Spinal cord (tissue), 10 donors: ENCODE measurements at places on chromosomes 7 and 10. TPM values are rescaled to one million over a fixed set of nuclear protein-coding genes. Genes with fewer than 3 reads are reported as not detected.

DNA sequence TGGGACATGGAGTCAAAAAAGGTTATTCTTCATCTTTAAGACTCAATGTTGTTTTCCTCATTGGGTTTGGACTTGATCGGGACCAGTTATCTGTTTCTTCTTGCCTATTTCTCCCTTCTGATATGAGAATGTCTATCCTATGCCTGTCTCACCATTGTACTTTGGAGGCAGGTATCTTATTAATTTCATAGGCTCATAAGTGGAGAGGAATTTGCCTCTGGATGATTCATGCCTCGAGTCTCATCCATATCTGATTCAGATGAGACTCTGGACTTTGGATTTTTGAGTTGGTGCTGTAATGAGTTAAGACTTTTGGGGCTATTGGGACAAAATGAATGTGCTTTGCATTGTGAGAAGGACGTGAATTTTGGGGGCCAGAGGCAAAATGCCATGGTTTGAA lies 36.2 kb upstream of the CCDC7 start:
- DNase-seq = no peak

GRCh38 chr10:75358835-75359421 lies 42.6 kb downstream of the ZNF503 start:
- no peak for DNase-seq

DNA sequence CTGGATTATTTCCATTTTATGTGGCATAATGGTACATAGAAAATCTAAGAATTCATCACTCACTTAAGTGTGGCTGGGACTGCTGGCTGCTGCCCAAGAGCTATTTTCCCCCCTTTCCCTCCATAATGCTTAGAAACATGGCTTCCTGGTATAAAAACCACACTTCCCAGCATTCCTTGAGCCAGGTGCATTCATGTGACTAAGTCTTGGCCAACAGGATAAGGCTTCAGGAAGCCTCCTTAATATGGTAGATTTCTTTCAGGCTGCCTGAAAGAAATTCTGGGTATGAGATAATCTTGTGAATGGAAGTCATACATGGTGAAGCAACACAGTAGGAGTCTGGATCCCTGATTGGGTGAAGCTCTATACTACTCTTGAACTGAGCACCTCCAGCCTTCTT lies 178.0 kb downstream of the JAZF1 start:
- DNase-seq = no peak

DNA sequence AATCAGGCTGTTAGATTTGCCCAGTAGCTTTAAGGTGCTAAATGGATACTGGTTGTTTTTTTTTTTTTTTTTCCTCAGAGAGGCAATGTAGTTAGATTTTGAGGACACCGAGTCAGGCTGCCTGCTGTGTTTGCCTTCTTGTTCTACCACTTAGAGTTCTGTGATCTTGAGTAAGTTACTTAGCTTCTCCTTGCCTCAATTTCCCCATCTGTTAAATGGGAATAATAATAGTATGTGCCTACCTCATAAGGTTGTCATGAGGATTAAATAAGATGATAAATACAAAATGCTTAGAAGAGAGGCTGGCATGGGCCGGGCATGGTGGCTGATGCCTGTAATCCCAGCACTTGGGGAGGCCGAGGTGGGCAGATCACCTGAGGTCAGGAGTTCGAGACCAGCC lies 14.6 kb downstream of the MORN4 start:
- DNase-seq = no peak

- DNase-seq = no peak
Observed at GRCh38 chr10:26960308-26960707, 99.5 kb upstream of the ABI1 start.

- peak; percentile 29 for DNase-seq
Observed at GRCh38 chr10:71134732-71135211, 77.6 kb upstream of the UNC5B start.

DNA sequence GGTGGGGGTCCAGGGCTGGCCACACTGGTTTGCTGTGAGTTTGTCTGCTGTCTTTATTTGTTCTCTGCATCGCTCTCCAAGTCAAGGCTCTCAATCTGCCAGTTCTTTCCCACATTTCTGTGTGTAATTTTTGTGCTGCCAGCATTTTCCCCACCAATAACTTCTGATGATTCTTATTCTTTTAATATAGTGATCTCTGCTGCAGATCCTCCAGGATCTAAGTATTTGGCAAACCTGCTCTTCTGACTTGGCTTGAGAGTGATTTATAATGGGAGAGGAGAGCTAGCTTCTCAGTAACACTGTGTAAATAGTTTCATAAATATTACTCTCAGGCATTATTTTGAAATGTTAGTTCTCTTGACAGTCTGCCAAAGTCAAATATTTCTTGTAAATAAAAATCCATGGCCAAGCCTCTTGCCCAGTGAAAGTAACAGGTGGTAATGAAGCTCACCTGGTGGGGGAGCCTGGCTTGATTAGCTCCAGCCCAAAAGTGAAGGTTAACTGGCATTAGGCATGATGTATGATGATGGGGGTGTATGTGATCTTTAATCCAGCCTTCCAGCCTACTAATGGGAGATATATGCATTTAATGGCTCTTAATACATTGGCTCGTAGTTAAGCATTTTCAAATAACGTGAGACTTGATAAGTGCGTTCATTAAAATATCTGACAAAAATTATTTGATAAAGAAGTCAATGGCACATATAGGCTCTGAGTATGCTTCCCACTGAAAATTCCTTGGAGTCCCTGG lies 1055.9 kb downstream of the KCNMA1 start:
- no peak for DNase-seq

- no peak for DNase-seq
Observed at GRCh38 chr10:102735065-102735562, 8.6 kb upstream of the WBP1L start.

DNA sequence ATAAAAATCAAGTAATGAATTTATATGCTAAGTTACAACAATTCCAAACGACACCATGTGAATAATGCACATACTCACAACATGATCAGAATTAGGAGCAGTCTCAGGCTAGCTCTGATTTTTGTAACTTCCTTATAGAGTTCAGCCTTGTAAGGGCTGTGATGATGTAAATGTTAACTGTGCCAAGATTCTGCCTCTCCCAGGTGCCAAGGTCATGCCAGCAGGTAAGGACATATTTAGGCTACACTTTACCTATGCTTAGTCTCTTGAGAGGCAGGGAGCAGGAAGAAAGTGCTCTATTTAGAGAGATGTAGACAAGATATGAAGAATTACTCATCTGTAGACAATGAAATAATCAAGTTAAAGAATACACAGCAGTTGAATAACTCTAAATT lies 53.6 kb upstream of the AGR3 start:
- DNase-seq = no peak

GRCh38 chr7:124084024-124084423 lies 51.2 kb upstream of the TMEM229A start:
- no peak for DNase-seq

DNA sequence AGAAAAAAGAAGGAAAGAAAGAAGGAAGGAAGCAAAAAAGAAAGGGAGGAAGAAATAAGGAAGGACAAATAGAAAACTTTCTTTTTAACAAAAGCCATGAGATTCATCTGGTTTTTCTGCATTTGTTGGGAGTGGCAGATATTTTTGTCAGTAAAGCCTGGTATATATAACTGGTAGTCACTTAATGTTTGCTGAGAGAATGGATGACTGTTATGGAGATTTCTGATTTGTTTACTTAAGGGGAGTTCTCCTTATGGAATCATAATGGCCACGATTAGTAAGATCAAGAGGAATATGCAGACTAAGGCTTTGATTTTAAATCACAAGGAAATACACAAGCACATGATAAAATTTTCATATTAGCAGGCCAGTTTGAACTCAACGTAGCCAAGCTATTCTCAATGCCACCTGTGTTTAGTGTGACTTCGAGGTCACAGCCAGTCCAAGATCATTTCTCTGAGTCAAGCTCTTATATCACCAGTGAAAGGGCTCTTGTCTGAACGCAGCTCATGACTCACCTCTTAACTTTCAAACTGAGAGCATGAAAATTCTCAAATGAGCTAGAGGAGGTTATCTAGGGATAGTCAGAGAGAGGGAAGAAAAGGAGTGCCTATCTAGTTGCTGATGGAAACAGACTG lies 445.1 kb upstream of the ZMIZ1 start:
- peak; percentile 16 for DNase-seq

DNA sequence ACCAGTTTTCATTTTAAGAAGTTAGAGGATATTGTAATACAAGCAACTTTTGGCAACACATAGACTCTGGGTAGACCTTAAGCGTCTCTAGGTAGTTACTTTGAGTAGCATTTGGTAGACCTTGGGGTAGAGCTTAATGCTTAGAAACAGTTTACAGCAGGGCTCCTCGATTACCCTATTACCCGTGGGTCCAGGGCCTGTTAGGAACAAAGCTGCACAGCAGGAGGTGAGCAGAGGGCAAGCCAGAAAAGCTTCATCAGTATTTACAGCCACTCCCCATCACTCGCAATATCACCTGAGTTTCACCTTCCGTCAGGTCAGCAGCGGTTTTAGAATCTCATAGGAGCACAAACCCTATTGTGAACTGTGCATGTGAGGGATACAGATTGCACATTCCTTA lies 173.5 kb downstream of the TSPAN12 start:
- DNase-seq = no peak

GRCh38 chr7:27842851-27843250 lies 102.9 kb downstream of the TAX1BP1 start:
- no peak for DNase-seq

DNA sequence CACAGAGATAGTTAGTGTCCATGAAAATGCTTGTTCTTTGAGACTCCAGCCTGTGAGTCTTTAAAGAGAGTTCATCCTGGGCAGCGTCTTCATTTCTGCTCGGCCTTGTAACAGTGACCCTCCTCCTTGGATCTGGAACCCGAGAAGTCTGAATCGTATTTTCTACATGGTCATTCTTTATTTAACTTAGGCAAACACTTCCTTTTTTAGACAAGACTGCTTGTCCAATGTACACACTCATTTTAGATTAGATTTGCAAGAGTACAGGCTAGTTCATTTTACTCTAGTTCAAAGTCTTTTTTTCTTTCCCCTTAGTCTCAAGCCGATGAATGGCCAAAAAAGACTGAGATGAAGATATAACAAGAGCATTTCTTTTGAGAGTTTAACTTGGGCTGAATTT lies 133.5 kb downstream of the CHN2 start:
- no peak for DNase-seq

GRCh38 chr10:55233505-55233904 lies 432.5 kb upstream of the PCDH15 start:
- DNase-seq = no peak

DNA sequence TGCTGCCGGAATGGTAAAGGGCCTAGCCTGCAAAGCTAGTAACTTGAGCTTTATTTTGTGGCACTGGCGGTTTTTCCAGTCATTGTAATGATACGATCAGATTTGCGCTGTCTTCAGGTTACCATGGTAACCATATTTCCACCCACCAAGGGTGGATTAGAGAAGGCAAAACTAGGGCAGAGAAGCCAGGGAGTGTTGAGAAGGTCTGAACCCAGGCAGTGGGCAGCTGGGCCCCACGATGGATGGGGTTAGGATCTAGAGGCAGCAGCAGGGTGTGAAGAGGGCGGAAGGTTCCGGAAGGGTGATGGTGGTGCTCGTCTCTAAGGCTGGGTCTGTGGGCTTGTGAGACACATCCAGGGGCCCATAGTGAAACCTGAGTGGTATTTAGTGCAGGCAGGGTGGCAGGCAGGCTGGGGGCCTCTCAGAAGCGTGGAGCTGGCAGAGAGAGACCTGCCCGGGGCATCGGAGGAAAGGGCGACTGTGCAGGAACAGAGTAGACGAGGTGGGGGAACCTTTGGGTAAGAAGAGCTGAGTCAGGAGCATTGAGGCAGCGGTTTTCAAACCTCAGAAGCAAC lies 87.9 kb upstream of the GTF2I start:
- DNase-seq = no peak

GRCh38 chr10:125076891-125077541 lies 83.3 kb downstream of the CTBP2 start:
- peak; percentile 43 for DNase-seq

GRCh38 chr7:84077336-84077735 lies 117.3 kb downstream of the SEMA3A start:
- DNase-seq = no peak

DNA sequence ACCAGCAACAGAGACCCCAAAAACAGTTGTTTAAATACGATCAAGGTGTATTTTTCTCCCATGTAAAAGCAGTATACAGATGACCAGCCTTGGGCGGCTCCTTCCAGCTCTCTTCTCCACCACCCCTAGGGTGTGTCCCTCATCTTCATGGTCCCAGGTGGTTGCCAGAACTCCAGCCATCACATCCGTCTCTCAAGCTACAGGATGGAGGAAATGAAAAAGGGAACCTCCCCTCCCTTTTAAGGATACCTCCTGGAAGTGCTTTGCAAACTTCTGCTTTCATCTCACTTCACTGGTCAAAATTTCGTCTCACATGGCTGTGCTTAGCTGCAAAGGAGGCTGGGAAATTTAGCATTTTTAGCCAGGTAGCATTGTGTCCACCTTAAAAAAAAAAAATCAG lies 59.3 kb downstream of the C10orf105 start:
- DNase-seq = no peak

DNA sequence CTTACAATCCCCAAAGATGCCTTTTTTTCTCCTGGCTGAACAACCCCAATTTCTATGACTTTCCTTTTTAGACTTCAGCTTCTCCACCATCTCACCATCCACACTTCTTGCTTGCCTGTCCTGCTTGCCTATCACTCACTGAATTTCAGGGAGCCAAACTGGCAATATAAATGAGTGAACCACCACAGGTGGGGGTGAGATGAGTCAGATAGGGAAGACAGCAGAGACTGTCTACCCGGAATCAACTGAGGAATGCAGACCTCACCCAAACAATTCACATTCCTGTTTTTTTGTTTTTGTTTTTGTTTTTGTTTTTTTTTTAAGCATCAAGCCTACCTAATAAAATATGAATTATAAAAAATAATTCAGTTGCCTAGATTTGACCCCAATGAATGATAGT lies 273.8 kb downstream of the NRG3 start:
- no peak for DNase-seq

DNA sequence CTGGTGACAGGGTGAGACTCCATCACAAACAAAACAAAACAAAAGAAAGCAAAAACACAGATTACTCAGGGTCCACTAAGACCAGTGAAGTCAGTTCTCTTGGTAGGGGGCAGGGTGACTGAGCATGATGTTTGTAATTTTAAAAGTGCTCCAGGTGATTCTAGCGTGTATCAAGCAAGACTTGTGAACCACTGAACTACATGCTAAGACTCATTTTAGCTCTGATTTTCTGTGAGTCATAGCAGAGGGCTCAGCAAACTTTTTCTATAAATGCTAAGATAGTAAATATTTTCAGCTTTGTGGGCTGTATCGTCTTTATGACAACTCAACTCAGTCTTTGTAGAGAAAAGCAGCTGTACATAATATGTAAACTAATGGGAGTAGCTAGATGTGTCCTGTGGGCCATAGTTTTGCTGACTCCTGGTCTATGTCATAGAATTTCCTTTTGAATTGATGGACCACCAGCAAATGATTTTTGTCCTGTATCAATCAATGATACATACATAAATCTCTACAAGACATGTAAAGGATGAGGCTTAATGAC lies 141.3 kb downstream of the CFTR start:
- no peak for DNase-seq

TSPAN12 gene
- 21.9 TPM for total RNA-seq

GPNMB gene
- 47.6 TPM for total RNA-seq

RASSF4 gene
- 33.5 TPM for total RNA-seq

VPS37D gene
- 13.6 TPM for total RNA-seq

MLXIPL gene
- 0.55 TPM for total RNA-seq

RTKN2 gene
- total RNA-seq = 9.1 TPM

MYL10 gene
- not detected for total RNA-seq
